ENCODE measurements at places on chromosomes 5 and 9.

GRCh38 chr9:133709015-133709611, 29.0 kb downstream of the SARDH start:
- no peak for DNase-seq

- DNase-seq = peak; percentile 83
Observed at GRCh38 chr5:127650649-127651048, 1.8 kb downstream of the CTXN3 start.

DNA sequence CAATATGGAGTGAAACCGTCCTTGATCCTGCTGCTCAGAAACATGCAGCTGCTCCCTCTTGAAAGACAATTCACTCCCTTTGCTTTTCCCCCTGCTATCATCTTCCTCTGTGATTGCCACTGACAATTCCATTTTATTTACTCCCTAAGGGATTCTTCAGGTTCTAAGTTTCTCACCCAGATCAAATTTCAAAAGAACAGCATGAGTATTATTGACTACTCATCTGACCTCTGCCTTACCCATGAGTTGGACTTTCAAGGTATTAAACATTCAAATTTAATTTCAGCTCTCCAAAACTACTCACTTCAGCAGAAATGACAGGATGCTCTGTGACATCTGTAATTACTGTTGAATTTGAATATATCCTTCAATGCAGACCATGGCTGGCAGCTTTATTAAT, 236.5 kb upstream of the HAPLN1 start:
- peak; percentile 75 for DNase-seq

DNA sequence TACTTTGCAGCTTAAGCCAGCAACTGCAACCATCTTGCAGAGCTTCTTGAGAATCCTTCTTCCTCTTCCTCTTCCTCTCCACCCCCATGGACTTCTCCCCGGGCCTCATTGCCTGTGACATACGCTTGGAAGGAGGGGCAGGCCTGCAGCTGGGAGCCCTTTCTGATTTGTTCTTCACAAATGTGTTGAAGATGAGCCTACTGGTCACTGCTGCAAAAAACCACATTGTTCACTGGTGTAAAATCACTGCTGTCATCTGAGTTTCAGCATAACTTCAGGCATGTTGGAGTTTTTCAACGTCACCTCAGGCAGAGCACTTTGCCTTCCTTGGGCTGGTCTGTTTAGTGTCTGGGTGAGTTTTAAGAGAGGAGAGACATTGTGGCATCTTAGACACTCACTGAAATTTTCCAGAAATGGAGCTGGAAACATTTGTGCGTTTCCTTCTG, 7.9 kb downstream of the TJP2 start:
- no peak for DNase-seq

DNA sequence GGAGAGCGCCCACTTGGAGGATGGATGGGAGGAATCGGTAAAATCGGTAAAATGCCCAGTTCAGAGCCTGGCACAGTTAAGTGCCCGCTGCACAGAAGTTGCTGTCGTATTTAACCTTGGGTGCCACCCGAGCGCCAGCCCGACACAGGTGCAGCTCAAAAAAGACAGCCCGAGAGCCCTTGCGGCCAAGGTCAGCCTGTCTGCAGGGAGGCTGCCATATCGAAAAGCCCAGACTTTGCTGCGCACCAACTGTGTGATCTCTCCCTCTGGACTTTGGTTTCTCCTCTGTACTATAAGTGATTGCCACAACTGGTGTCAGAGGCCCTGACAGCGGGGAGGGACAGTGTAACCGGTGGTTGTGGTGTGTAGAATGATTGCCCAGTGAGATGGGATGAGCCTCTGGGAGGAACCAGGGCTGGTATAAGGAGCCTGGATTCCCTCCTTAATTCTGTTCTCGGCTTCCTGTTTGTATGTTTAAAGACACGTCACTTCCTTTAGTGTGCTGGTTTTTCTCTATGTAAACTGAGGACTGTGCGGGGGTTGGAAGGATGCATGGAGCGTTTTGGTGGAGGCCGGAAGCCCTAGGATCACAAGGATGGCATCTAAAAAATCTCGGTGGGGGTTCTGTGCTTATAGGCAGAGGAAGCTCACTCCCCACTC, 792 bp downstream of the NTMT1 start:
- peak; percentile 87 for DNase-seq

DNA sequence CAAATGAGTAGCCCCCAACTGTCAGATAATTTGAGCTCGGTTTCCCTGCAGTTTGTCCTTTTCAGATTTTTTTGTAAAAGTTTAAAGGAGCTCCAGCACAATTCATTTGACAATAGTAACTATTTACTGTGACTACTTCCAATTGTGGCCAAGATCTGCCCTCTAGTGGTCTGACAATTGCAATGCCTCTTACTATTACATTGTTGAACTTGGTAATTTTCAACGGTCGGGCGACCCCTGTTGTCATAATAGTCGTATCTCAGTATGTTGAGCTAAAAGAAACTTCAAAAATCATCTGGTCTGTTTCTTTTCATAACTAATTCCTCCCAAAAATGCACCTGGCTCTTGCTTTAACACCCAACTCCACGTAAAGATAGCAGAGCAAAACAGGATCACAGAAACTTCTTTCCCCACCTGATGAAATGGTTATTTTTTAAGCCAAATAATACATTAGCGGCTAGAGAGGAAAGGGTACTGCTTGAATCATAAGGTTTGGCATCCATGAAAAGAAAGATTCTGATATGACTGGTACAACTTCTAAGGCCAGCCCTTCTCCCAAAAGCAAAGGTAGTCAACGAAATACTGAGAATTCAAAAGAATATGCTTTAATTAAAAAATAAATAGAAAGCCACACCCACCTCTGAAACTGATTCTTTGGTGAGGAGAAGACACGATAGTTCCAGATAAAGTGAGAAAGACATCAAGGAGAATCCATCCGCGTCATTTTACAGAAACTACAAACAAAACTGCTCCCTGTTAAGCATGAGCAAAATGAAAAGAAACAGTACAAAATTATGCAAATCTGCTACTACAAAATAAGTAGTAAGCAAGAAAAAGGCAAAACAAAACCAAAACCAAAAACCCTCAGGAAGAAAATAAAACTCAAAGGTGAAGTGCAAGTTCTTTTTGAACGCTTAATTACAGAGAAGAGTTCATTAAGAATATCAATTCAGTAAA, 76.9 kb upstream of the HTR4 start:
- DNase-seq = peak; percentile 86

- DNase-seq = no peak
Observed at GRCh38 chr9:120528327-120528726, 51.6 kb downstream of the CDK5RAP2 start.

- DNase-seq = peak; percentile 41
Observed at GRCh38 chr9:114163517-114163951, 8.2 kb downstream of the COL27A1 start.

GRCh38 chr9:8384091-8384490, 584.5 kb upstream of the DMAC1 start:
- no peak for DNase-seq

- no peak for DNase-seq
Observed at GRCh38 chr5:65066387-65067146, 297.8 kb downstream of the CWC27 start.

DNA sequence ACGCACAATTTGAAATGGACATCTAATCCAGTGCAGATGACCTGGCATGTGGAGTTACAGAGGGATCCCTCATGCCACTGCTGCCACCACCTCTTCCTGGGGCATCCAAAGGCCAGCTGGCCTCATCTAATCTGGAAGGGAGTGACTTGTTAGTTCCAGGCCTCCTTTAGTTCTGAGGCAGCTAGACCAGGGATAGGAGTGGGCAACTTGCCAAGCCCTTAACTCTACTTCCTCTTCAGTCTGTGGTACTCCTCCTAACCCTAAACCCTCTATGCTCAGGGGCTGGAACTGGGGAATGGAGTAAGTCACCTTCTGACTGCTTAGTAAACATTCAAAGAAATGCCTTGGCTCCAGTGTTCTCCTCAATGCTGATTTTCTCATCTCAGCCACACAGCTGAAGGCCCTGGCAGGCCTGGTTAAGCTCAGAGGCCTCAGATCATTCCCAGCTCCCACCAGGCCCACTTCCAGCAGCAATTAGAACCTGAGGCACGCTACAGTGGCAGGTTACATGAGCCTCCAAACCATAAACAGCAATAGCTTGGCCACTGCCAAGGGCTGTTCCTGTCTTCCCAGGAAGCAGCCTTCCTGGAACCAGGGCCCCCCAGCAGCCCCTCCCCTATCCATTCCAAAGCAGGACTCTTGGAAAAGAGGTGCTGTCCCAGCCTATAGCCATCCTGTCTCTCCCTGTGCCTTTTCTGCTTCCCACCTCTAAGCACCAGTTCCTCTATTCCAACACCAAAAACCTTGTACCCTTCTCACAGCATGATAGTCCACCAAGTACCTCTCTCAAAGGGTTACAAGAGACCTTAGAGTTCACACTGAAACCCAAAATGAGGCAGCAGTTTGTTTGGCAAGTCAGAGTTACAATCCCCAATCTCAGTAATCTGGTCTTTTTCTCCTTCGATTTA, 2.0 kb downstream of the EIF4EBP3 start:
- peak; percentile 42 for DNase-seq

DNA sequence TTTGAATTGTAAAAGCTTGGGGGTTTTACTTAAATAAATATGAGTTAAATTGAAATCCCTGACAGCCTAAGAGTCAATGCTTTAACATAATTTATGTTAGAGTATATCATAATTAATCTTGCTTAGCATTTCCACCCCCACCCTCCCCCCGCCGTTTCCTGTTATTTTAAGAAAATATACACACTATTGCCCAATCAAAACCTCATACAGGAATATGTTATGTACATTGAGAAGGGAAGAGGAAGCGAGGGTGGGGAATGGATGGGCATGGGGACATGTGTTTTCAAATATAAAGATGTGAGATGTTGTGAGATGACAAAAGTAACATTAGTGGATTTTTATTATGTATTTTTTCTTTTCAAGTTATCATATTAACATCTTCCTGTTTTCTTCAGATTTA, 561.1 kb upstream of the MEF2C start:
- no peak for DNase-seq

GRCh38 chr9:81477669-81478068, 211.7 kb downstream of the TLE1 start:
- DNase-seq = no peak

All from M059J (cell line).